ENCODE measurements at places on chromosomes 16 and 17. TPM values are rescaled to one million over a fixed set of nuclear protein-coding genes. Genes with fewer than 3 reads are reported as not detected.
A peak's percentile ranks its signal among the peaks of the same experiment; 100 is the strongest.

Gene FBRS
- 7.3 TPM for polyA plus RNA-seq

Gene HES7
- 0.05 TPM for polyA plus RNA-seq

Gene TMEM220
- polyA plus RNA-seq = 2.4 TPM

Gene ZFP90
- 11.3 TPM for polyA plus RNA-seq

Gene DNAH3
- 1.2 TPM for polyA plus RNA-seq

Gene HAS3
- 143 TPM for polyA plus RNA-seq

Gene CRHR1
- not detected for polyA plus RNA-seq

Gene FSCN2
- not detected for polyA plus RNA-seq

GRCh38 chr16:4726616-4727015 is 7.5 kb downstream of the ANKS3 start:
- DNase-seq = no peak

- DNase-seq = no peak
These were observed 1.3 kb downstream of the USH1G start for GRCh38 chr17:74921769-74922168.

DNA sequence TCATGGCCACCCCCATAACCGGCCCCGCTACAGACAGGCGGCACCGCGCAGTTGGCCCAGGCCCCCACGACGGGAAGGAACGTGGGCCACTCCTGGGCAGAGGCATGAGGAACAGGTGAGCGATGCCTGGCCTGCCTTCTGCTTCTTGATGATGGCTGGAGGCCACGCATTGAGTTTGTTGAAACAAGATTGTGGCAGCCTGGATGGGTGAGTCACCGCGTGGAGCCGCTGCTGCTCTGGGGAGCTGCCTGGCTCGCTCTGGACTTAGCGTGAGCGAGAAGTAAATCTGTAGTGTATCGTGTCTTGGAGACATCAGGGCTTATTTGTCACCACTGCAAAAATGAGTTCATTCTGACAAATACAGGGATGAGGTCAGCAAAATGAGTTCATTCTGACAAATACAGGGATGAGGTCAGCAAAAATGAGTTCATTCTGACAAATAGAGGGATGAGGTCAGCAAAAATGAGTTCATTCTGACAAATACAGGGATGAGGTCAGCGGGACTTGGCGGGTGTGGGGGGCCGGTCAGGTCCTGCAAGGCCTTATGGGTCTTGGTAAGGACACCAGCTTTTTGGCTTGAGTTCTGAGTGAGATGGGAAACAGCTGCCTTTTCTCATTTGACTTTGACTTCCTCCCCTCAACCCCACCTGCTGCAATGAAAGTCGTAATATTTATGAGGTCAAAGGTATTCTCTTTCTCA is 93.0 kb downstream of the SEC14L1 start:
- DNase-seq = peak; percentile 76

DNA sequence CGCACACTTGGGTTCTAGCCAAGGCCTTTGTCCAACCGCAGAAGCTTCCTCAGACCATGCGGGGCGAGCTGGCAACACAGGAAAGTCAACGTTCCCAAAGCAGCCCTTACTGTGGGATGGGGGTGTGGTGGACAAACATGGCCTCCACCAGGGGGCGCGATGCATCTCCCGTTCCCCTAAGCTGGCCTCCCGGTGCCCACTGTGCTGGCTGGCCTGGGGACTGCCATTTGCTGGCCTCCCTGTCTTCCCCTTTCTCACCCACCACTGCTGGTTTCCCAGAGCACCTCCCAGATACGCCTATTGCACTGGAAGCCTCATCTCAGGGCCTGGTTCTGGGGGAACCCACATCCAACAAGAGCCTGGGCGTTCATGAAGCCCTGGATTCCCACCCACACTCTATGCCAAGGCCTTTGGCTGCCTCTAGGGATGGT is 145.3 kb downstream of the IRF8 start:
- DNase-seq = no peak

- DNase-seq = no peak
These were observed 6.4 kb upstream of the CRK start for GRCh38 chr17:1462164-1463112.

DNA sequence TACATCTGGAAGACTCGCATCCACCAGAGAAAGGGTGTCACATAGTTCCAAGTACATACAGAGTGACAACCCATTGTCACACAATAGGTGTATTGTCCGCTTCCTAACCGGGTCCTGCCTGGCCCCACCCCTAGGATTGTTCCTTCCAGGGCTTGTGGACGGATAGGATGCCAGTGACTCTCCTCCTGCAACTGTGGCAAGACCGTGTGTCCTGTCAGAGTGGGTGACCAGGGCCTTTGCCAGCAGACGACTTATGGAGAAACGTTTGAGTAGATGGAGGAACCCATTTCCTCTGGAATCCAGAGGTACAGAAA is 258.4 kb downstream of the CPPED1 start:
- DNase-seq = no peak

GRCh38 chr17:80916246-80916645 is 75.4 kb upstream of the CHMP6 start:
- DNase-seq = no peak

- no peak for DNase-seq
These were observed 167.3 kb upstream of the CDH5 start for GRCh38 chr16:66199189-66199588.

- DNase-seq = no peak
These were observed at the start of gene GAS2L2 for GRCh38 chr17:35752945-35753764. GAS2L2 (minus strand) TSS chr17:35753239; CDS start chr17:35752850, 389 bp downstream.

DNA sequence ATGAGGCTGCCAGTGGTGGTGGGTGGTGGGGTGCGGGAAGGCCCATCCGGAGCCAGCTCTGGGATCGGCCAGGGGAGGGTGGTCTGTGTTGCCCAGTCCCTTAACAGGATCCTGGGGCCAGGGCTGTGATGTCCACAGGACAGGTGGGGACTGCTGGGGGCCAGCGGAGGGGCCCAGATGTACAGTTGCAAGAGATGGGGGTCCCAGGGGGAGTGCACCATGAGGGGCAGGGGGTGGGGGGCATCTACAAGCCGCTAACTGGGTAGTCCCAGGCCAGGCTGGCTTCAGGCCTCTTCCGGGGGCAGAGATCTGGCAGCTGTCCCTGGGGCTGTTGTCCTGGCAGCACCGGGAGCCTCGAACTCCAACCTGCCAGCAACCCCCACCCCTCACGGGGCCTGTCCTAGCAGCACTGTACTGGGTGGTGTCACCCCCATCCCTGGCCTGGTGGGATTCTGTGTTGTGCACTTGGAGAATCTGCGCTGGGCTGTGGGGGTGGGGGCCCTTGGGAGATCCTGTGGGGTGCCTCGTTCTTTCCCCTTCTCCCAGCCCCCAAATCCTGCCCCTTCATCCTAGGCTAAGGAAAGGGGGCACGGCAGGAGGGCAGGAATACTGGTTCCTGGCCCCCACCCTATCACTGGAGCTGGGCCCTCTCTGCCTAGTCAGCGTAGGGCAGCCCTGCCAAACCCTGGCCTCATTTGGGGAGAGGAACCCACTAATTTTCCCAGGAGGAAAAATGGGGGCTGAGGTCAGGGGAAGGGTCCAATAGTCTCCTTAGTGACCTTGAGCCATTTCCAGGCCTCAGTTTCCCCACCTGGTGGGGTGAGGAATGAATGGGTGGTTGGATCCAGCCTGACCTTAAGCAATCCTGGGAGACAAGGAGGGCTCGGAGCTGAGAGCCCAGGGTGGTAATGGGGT is 1.4 kb downstream of the MTSS2 start:
- DNase-seq = no peak

GRCh38 chr17:1467898-1468492 is 12.0 kb upstream of the CRK start:
- no peak for DNase-seq

- DNase-seq = no peak
These were observed 1.4 kb downstream of the NSMCE1 start for GRCh38 chr16:27267037-27267677.

GRCh38 chr17:4110152-4110551 is 32.7 kb downstream of the ZZEF1 start:
- no peak for DNase-seq

DNA sequence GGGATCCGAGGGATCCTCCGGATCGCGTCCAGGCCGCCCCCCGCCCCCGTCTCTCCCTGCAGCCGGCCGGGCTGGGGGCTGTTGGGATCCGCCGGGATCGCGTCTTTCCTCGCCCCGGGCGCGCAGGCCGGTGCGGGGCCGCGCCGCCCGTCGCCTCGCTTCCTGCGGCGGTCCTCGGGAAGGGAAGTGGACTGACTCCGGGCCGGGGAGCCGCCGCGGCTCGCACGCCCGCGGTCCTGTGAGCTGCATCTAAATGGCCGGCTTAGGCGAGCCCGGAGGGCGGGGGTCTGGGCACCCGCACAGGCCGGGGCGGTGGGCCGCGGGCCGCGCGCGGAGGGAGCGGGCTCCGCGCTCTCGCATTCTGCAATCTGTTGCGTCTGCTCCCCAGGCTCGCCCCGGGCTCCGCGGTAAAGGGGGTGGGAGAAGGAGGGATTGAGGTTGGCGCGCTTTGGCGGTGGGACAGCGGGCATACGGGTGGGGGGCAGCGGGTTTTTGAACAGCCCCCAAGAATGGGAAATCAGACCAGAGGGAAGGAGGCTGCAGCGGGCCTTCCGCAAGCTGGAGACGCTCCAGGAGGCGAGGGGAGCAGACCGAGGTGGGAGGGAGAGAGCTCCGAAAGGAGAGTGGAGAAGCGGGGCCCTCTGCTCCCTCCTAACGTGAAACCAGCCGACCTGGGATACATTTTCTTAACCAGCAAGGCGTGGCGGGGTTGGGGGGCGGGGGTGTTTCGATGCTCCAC is 2.2 kb downstream of the TMEM132E start:
- no peak for DNase-seq

GRCh38 chr16:84483882-84484565 is 20.4 kb downstream of the MEAK7 start:
- no peak for DNase-seq

GRCh38 chr17:80513201-80513600 is 31.4 kb upstream of the RPTOR start:
- no peak for DNase-seq

DNA sequence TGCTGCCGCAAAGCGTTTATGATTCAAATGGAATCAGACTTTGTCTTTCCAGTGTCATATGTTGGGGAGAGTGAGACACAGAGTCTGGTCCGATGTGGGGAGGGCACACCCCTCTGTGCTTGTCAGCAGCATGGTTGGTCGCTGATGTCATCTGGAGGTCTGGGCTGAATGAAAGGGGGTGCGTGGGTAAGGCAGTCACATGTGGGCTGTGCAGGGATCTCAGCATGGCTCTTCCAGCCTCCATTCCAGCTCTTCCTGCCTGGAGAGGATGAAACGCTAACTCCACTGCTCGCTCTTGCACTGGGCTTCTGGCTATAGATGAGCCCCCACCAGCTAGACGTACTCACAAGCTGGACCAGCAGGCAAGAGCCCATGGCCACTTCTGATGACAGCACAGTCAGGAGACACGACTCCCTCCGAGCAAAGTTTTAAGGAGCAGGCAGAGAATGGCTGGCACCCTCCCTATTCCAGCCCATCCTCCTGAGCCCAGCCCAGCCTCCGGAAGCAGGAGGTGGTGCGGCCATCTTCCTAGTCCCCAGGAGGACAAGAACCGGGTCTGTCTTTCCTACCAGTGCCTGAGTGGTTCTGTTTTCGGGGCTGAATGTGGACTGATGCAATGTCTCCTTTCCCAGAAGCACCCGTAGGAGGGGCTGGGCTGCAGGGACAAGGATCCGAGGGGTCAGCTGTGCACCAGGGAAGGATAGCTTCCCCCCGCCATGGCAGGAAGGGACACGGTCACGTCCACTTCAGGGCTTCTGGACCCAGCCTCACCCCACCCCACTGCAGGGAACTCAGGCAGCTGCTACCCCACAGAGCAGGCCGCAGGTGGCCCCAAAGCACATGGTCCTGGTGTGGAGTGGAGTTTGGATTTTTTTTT is 41.5 kb upstream of the CBFA2T3 start:
- DNase-seq = no peak

- no peak for DNase-seq
These were observed 16.5 kb upstream of the CMTM4 start for GRCh38 chr16:66713076-66713475.

DNA sequence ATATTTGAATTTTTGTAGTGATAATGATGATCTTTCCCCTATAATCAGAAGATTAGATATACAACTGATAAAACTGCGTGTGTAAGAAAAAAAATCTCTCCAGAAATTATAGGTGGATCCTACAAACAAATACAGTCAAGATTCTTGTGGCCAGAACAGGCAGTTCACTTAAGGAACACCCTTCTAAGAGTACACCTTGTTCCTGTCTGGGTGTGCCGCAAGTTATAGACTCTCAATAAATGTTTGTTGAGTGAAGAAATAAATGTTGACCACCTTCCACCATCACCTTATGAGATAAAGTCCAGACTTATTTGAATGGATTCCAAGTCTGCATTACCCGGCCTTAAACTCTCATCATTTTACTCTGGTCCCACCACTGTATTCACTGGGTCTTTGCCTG is 45.7 kb upstream of the SCNN1B start:
- DNase-seq = no peak

GRCh38 chr16:72427051-72427782 is 255.3 kb upstream of the PMFBP1 start:
- DNase-seq = no peak

DNA sequence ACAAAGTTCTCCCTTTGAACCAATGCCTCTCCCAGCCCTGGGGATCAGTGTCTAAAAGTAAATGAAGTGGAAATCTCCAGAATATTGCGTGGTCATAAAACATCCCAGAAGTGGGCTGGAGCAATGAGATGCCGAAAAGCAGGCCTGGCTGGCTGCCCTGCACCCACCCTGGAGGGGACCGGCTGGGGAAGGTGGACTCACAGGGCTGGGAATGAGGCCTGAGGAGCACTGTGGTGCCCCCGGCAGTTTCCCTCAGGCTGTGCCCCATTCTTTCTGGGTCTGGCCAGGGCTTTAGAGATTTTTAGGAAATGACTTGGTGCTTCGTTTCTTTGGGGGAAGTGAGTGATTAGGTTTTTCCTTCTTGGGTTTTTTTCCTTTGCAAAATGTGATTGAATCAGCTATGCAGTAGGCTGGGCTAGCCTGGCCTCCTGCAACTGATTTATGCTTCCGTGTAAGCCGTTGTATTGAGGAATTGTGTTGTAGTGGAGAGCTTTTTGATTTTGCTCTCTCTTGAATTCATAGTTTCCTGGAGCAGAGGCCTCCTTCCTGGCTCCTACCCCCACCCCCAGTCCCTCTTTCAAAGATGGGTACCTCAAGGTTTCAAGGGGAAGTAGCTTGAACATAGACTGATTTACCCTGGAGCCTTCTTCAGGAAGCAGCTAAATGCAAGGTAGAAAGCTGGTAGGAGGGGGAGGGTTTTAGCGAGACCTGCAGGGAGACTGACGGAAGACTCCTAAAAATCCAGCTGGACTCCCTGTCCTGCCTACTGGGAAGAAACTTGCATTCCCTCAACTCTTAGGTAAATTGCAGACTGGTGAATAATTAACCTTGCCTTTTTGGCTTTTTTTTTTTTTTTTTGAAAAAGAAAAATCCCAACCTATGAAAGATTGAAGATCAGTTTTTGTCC is 170.2 kb downstream of the RAB11FIP4 start:
- no peak for DNase-seq

GRCh38 chr16:89145406-89146161 is 26.0 kb upstream of the CDH15 start:
- no peak for DNase-seq

DNA sequence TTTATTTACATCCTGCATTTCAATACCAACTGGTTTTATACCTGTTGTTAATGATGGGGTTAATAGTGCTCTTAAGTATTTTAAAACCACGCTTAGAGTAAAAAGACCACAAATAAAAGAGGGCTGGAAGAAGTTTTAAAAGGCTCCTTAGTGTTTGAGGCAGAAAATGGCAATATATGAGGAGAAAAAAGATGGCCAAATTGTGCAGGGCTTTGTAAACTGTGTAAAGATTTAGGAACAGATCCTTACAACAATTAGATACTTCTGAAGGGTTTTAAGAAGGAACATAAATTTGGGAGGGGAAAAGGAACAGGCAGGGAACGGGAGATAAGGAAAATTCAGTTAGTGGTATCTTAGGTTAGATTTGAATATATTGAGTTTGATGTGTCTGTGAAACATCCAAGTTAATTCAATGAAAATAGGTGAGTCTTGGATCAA is 12.7 kb downstream of the CDC27 start:
- DNase-seq = no peak
